ENCODE measurements at places on chromosomes 12 and 14.
A peak's percentile ranks its signal among the peaks of the same experiment; 100 is the strongest.

GRCh38 chr14:53180272-53181221, 27.4 kb upstream of the DDHD1 start:
- DNase-seq, result peak; percentile 44

DNA sequence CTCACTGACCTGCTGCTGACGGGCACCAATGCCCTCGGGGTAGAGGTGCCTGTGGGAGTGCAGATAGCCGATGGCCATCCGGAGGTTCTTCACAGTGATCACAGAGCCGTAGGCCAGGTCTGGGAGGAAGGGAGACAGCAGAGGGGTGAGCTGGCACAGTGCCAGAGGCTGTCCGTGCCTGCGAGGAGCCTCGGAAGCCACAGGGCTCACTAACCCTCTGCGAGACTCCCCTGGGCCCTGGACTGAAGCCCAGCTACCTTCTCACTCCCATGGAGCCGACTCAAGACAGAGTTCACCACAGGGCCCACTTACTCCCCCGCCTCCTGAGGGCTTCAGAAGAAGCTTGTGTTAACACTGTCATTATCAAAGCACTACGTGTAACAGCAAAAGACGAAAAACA, 24.5 kb downstream of the POMT2 start:
- DNase-seq, result no peak

GRCh38 chr12:47207829-47208248, 128.1 kb upstream of the AMIGO2 start:
- DNase-seq, result no peak

GRCh38 chr12:132578826-132579225, 31.6 kb downstream of the LRCOL1 start:
- no peak for DNase-seq

GRCh38 chr14:44780989-44781388, 180.8 kb downstream of the KLHL28 start:
- no peak for DNase-seq

GRCh38 chr14:48125654-48126053, 450.2 kb upstream of the MDGA2 start:
- no peak for DNase-seq

GRCh38 chr14:57493467-57494181, at the start of gene CCDC198:
CCDC198 (minus strand) TSS chr14:57493857; CDS start chr14:57493715, 142 bp downstream.
- DNase-seq, result peak; percentile 49

GRCh38 chr14:23443881-23444280, 8.4 kb upstream of the MYH7 start:
- DNase-seq, result no peak

DNA sequence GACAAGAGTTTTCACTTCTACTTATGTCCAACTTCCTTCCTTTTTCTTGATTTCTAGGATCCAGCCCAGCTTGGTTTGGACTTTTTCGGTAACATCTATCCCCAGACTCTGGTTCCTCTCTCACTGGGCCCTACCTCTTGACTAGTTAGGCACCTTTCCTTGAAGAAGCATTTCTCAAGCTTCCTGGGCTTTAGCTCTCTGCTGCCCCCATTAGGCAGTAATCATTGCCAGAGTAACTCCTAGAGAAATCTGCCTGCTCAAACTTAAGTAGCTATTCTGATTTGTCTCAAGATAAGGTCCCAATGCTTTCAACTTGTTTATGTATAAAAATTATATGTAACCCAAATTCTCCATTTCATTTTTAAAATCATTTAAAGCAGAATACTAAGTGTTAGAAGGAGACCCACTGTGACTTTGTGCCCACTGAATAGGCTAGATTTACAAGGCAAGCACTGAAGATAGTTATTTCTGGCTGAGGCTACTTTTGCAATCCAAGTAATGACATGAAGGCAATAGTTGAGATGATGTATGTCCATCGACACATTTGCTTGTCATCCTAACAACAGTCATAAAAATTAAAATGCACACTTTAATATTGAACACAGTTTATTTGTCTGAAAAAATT, 275.0 kb upstream of the G2E3 start:
- peak; percentile 32 for DNase-seq

GRCh38 chr12:93877446-93877845, 200.3 kb downstream of the CRADD start:
- DNase-seq, result no peak

DNA sequence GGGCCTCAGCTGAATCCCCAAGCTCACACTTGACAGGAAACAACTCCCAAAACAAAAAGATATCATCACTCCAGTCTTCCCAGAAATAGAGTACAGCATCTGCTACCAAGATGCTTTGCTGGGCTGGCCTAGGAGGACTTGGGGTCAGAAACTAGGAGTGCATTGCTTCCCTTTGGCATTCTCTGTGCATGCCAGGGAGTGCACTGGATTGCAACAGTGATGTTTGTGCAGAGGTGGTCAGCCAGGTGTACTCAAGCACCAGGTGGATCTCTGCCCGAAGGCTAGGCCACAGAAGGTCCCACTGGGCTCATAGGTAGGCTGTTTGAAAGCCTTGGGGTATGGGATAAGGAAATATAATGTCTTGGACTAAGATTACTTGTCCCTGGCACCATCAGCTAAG, 51.1 kb downstream of the RAB35 start:
- DNase-seq, result no peak

- no peak for DNase-seq
Measured at GRCh38 chr12:55017416-55017925, 2.3 kb upstream of the NEUROD4 start.

- no peak for DNase-seq
Measured at GRCh38 chr12:120847392-120847791, 56.8 kb downstream of the SPPL3 start.

- no peak for DNase-seq
Measured at GRCh38 chr12:33663000-33663654, 223.5 kb upstream of the SYT10 start.

- DNase-seq, result peak; percentile 73
Measured at GRCh38 chr14:54175298-54175942, 218.8 kb upstream of the BMP4 start.

- no peak for DNase-seq
Measured at GRCh38 chr14:73762375-73762822, 48.2 kb upstream of the PNMA1 start.

GRCh38 chr12:109682708-109683060, 30.9 kb upstream of the FAM222A start:
- DNase-seq, result no peak

DNA sequence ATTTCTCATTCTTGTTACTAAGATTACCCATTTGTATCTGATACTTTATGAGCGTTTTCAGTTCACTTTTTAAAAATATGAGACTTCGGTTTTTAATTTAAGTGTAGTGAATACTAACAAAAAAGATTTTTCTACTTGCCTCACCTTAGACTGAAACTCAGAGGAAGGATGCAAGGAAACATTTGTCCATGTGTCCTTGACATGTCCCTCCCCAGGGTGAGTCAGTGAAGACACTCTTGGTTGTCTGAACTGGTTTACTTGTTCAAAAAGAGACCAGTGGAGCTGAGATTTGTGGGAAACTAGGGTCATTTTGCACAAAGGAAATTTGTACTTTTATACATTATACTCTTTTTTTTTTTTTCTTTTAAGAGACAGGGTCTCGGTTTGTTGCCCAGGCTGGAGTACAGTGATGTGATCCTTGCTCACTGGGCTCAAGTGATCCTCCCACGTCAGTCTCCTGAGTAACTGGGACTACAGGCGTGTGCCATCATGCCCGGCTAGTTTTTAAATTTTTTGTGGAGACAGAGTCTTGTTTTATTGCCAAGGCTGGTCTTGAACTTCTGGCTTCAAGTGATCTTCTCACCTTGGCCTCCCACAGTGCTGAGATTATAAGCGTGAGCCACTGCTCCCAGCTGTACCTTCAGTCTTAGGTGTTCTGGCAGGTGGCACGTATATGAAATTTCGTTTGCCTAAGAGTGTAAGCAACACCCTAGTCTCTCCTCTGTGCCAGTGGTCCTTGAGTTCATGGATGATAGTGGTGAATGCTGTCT, 56.7 kb downstream of the PPFIBP1 start:
- DNase-seq, result no peak
